Esophagus squamous epithelium (tissue), 5 donors: ENCODE measurements at places on chromosomes 13 and 19.
A peak's percentile ranks its signal among the peaks of the same experiment; 100 is the strongest.

GRCh38 chr19:5850189-5850588 lies 1.1 kb downstream of the FUT3 start:
- no peak for DNase-seq
- no peaks in the 10 kb centered on the region for H3K36me3 ChIP-seq
- peak overlapping the region; percentile 85 for H3K27ac ChIP-seq
- H3K4me3 ChIP-seq = peak overlapping the region; percentile 4

GRCh38 chr13:113141601-113141970 lies 16.9 kb upstream of the PROZ start:
- H3K4me3 ChIP-seq = no peak overlapping the region
- DNase-seq = no peak
- no peaks in the 10 kb centered on the region for H3K36me3 ChIP-seq
- H3K27me3 ChIP-seq = no peaks in the 10 kb centered on the region

- peaks cover 24% of the 10 kb centered on the region for H3K27me3 ChIP-seq
- no peak overlapping the region for H3K4me3 ChIP-seq
- no peak overlapping the region for H3K27ac ChIP-seq
- H3K4me1 ChIP-seq = no peaks in the 10 kb centered on the region
- H3K36me3 ChIP-seq = no peaks in the 10 kb centered on the region
These were observed 43.8 kb downstream of the C13orf42 start for GRCh38 chr13:51067210-51067701.

GRCh38 chr19:12789098-12789903 lies 2.0 kb upstream of the JUNB start:
- H3K27me3 ChIP-seq = no peaks in the 10 kb centered on the region
- H3K4me1 ChIP-seq = peaks cover 54% of the 10 kb centered on the region
- no peaks in the 10 kb centered on the region for H3K36me3 ChIP-seq
- no peak for DNase-seq
- peak overlapping the region; percentile 99 for H3K27ac ChIP-seq

DNA sequence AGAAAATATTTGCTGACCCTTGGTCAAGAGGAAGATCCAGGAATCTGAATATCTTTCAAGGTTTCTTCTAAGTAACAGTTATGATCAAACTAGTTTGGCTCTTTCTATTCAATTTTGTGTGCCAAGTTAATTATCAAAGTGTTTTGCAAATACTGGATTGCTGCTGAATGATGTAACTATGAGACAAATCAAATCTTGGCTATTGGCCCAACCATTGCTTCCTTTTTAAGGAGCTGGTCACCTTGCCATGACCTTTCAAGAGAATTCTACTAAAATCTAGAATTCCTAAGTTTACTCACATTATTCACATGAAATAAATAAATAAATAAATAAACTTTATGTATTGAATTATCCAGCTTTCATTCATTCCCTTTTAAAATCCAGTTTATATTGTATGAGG lies 371.8 kb downstream of the SLITRK6 start:
- no peak overlapping the region for H3K27ac ChIP-seq
- H3K36me3 ChIP-seq = no peaks in the 10 kb centered on the region
- H3K27me3 ChIP-seq = no peaks in the 10 kb centered on the region
- DNase-seq = no peak

DNA sequence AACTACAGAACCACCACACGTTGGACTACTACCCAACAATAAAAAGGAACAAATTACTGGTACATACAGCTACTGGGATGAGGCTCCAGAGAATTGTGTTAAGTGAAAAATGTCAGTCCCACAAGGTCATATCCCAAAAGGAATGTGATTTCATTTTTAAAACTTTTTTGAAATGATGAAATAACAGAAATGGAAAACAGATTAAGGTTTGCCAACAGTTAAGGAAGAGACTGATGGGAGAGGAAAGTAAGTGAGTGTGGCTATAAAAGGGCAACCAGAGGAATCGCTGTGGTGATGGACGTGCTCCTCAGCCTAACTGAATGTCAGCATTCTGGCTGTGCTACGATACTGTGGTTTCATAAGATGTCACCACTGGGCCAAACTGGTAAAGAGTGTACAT lies 512.8 kb downstream of the UQCRFS1 start:
- H3K4me3 ChIP-seq = no peak overlapping the region
- H3K27ac ChIP-seq = no peak overlapping the region
- no peaks in the 10 kb centered on the region for H3K36me3 ChIP-seq
- H3K27me3 ChIP-seq = no peaks in the 10 kb centered on the region
- DNase-seq = no peak

DNA sequence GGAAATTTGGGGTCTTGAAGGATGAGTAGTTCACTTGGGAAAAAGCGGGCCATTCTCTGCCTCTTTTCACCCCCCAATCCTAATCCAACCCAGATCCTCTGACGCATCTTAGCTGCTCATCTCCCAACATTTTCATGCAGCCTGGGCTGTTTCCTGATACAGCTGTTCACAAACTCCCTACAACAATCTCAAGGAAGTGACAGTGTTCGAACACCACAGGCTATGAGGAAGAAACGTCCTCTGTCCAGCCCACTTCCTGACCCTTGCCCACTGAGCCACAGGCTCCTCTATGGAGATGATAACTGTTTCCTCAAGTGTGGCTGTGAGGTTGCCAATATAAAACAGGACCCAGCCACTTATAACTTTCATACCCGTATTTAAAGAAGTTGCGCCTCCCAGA lies 16.2 kb downstream of the LMTK3 start:
- H3K4me1 ChIP-seq = peaks cover 86% of the 10 kb centered on the region
- peak overlapping the region; percentile 44 for H3K27ac ChIP-seq
- no peaks in the 10 kb centered on the region for H3K36me3 ChIP-seq
- no peak for DNase-seq
- H3K27me3 ChIP-seq = no peaks in the 10 kb centered on the region

- H3K27me3 ChIP-seq = no peaks in the 10 kb centered on the region
- H3K4me1 ChIP-seq = peaks cover 25% of the 10 kb centered on the region
- H3K36me3 ChIP-seq = peaks cover 27% of the 10 kb centered on the region
- no peak overlapping the region for H3K4me3 ChIP-seq
These were observed 3.4 kb downstream of the GGN start for GRCh38 chr19:38384209-38385027.

DNA sequence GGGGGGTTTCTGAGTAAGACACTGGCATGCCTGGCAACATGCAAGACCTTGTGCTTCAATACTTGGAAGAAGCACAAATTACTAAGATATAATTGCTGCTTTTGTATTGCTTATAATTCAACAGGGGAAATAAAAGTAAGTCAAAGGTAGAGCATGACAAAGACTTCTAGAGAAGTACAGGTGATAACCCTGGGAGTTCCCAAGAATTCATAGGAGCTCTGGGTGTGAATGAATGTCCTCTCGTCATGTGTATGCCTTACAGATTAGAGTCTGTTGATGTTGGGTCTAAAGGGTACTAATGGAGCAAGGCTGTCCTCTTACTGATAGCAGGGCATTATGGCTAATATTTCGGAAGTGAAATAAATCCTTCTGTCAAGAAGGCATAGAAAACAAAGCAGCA lies 7.6 kb upstream of the ZNF461 start:
- no peaks in the 10 kb centered on the region for H3K4me1 ChIP-seq
- no peak for DNase-seq
- H3K36me3 ChIP-seq = no peaks in the 10 kb centered on the region
- H3K4me3 ChIP-seq = no peak overlapping the region

GRCh38 chr13:109706015-109706715 lies 80.2 kb downstream of the IRS2 start:
- no peak for DNase-seq
- no peak overlapping the region for H3K4me3 ChIP-seq
- H3K4me1 ChIP-seq = no peaks in the 10 kb centered on the region
- no peaks in the 10 kb centered on the region for H3K36me3 ChIP-seq

DNA sequence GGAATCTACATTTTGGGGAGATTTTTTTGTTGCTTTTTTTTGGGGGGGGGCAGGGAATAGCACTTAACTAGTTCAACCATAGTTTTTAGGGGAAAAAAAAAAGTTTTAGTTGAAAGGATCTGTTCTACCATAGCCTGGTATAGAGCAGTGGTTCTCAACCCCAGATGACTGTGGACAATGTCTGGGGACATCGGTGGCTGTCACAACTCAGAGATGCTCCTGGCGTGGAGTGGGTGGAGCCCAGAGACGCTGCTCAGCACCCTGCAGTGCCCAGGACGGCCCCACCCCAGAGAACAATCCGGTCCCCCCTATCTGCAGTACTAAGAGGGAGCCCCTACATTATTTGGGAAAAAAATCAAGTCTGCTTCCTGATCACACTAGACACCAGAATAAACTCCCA lies 8.3 kb downstream of the GNG7 start:
- H3K27ac ChIP-seq = no peak overlapping the region
- DNase-seq = no peak
- H3K27me3 ChIP-seq = no peaks in the 10 kb centered on the region
- no peaks in the 10 kb centered on the region for H3K36me3 ChIP-seq

- H3K27ac ChIP-seq = no peak overlapping the region
- H3K4me1 ChIP-seq = no peaks in the 10 kb centered on the region
- DNase-seq = no peak
- H3K4me3 ChIP-seq = no peak overlapping the region
These were observed 259.9 kb downstream of the TBC1D4 start for GRCh38 chr13:75222031-75222430.
